ENCODE measurements at places on chromosomes 1 and 21.

DNA sequence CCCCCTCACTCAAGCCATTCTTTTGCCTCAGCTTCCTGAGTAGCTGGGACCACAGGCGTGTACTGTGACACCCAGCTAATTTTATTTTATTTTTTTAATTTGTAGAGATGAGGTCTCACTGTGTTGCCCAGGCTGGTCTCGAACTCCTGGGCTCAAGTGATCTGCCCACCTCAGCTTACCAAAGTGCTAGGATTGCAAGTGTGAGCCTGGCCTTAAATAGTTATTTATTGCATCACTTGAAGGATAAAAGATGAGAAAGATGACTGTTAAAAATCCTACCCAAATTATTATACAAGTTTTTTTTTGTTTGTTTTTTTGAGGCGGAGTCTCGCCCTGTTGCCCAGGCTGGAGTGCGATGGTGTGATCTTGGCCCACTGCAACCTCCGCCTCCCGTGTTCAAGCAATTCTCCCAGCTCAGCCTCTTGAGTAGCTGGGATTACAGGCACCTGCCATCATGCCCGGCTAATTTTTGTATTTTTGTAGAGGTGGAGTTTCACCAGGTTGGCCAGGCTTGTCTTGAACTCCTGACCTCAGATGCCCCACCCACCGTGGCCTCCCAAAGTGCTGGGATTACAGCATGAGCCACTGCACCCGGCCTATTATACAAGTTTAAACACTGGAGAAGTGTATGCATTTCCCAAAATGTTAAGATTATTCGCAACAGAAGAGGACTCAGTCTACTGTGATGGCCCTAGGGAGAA is 2.3 kb downstream of the UTP11 start:
- DNase-seq, result no peak

DNA sequence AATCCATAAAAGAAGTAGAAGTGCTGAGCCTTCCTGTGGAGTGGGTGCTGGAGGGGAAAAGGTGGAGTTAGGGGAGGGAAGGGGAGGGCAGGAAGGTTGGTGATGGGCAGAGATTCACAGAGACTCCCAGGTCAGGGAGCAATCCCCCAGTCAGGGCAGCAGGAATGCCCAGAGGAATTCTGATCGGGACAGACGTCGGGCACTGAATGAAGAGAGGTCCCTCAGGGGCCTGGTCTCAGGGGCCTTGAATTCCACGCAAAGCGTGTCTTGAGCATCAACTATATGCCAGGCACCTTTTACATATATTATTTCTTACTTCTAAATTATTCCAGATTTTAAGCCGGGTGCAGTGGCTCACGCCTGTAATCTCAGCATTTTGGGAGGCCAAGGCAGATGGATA is 7.2 kb upstream of the PADI1 start:
- DNase-seq, result no peak

DNA sequence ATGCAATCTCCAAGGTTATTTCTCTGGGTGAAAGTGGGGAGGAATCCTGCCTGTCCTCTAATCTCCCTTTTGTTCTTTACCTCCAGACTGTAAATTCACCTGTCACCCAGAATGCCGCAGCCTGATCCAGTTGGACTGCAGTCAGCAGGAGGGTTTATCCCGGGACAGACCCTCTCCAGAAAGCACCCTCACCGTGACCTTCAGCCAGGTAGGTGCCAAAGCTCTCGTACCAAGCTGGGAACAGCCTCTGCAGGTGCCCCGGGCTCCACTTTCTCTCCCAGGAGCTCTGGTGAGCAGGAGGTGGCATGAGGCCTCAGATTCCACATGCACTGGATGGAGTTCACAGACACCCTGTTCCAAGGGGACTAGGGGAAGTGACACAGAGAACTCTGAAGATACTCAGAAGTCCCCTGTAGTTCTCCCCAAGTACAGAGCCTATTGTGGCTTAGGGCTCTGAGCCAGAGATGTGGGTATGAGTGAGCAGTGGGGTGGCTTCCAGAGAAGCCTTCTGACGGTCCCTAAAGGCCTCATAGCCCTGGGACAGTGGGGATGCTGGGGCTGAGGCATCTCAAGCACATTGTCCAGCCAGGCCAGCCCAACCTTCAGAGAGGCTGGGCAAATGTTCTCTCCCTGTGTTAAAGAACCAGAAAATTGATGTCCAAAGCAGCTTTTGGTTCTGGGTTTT is 30.9 kb downstream of the RASSF5 start:
- DNase-seq, result no peak

GRCh38 chr1:41663671-41664400 is 179.4 kb upstream of the EDN2 start:
- no peak for DNase-seq

- DNase-seq, result no peak
Measured at GRCh38 chr1:58465825-58466629, 80.5 kb downstream of the OMA1 start.

DNA sequence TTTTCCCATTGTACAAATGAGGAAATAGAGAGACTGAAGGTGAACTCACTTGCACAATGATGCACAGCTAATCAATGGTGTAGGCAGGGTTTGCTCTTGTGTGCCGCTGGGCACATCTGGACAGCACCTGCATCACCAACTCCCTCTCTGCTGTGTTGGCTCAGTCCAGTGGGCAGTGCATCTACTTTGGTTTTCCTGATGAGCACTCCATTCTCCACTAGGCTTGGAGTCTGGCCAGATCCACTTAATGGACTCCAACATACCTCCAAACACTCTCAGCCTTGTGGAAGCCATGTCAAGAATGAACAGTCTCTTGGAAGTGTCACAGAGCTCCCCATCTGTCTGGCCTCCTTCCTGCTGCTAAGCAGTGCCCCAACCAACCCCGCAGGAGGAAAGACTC is 152.2 kb downstream of the HIVEP3 start:
- no peak for DNase-seq

DNA sequence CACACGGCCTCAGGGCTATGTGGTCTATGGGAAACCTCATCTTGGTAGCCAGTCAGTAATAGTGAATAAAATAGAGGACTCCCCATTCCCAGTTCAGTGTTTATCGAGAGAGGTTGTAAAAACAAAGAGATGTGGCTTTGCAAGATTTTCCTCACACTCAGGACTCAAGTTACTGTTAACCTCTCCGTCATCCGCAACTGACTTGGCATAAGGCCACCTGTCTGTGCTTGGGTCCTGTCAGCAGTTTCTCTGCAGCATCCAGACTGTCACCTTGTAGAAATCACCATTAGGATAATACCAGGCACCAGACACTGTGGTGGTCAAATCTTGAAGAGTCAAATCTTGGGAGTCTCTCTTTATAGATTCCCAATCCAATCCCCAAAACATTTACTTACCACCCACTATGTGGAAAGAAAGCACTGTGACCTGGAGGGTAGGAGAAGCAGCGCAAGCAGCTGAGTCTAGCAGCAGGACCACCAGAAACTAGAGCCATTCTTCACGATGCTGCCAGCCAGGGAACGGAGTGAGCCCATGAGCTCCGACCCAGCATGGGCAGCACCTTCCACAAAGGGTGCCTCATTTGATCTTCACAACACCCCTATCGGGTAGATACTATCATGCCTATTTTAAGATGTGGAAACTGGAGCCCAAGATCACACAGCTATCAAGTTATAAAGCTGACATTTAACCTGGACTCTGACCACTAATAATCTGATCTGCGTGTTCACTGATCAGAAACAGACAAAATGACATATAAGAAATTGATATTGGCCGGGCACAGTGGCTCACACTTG is 5.6 kb upstream of the GPR25 start:
- DNase-seq, result no peak

DNA sequence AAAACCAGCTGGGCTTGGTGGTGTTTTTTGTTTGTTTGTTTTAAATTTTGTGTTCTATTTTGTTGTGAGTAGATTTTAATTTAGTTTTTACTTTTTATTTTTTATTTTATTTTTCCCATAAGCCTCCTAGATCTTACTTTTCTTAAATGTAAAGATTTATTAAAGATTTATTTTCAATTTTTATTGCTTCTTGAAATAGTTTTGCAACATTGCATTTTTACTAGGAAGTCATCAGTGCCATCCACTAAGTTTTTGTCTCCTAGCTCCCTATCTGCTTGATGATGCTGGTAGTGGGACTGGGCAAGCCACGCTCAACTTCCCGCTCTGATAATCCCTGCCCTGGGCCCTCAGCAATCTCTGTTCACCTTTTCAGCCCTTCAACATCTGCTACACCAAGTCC is 175.4 kb downstream of the CDC7 start:
- no peak for DNase-seq

DNA sequence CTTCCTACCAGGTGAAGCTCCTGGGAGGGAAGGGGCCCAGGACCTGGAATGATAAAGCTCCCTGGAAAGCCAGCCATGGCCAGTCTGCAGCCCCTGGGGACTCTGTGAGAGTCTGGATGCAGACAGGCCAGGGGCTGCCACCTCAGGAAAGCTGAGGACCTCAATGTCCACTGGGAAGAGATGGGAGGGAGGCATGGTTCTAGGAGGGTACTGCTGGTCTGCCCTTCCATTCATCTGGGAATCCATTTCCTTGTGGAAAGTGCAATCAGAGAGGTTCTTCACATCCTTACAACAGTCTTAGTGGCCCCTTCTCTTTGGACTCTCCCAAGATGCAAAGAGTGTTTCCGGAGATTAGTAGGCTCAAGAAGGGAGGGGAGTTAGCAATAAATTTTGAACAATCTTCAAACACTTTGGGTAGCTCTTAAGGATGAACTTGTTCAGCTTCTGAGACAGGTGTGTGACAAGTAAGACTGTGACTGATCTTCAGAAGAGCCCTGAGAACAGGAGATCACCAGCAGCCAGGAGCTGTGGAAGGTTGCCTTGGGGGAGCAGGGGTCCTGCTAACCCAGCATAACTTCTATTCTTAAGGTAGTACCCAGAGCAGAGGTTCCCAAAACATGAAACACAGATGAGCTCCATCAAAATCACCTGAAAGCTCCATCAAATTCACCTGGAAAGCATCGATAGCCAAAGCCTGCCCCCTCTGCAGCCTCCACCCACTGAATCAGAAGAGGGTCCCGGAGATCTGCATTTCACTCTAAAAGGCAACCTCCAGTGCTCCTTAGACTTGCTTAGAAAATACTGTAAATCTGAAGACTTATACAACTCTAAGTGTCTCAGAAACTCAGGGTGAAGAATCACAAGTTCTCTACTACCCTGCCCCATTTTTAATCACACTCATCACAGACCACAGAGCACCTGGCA is 616 bp upstream of the LAX1 start:
- no peak for DNase-seq

GRCh38 chr1:235102993-235103411 is 25.6 kb downstream of the TOMM20 start:
- DNase-seq, result no peak

DNA sequence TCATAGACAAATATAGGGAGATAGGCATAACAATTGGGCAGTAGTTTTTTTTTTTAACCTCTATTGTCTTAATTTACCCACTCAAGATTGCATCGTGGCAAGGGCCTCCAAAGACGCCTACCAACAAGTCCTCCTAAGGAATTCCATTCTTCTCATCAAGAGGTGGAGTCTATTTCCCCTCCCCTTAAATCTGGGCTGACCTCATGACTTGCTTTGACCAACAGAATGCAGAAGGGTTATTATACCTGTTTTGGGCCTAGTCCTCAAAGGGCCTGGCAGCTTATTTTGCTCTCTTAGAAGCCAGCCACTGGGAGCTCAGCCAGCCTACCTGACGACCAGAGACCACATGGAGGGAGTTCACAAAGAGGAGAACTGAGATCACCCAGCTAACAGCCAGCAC is 92.3 kb downstream of the COQ8A start:
- DNase-seq, result no peak

- peak; percentile 33 for DNase-seq
Measured at GRCh38 chr1:26408604-26409003, 2.0 kb upstream of the LIN28A start.

GRCh38 chr1:31348449-31348848 is 24.4 kb downstream of the FABP3 start:
- DNase-seq, result no peak

DNA sequence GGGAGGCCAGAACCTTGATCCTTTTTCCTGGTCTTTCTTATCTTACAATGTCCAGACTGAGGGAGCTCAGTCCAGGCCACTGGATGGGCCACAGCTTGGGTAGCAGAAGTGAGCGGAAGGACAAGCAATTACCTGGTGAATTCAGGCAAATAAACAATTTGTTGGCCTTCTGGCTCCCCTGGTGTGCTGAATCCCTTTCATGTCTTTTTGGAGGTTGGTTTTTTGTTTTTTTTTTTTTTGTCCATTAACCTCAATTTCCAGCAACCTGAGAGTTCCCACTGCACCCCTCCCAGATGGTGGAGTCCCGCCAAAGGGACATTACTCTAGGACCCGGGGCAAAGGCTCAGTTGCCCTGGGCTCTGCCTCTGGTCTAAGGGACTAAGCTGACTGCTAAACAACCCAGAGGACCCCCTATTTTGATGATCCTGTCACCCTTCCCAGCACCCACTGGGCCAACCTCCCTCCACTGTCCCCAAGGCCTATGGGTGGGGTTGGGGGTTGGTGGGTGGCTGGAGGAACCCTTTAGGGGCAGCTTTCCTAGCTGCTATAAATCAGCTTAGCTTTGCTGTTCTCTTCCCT is 85.5 kb downstream of the KCND3 start:
- DNase-seq, result no peak

- no peak for DNase-seq
Measured at GRCh38 chr1:221991221-221991620, 249.3 kb upstream of the DUSP10 start.

- DNase-seq, result peak; percentile 94
Measured at GRCh38 chr1:246569248-246570238, 3.3 kb downstream of the CNST start.

GRCh38 chr1:208131621-208132286 is 112.4 kb downstream of the PLXNA2 start:
- no peak for DNase-seq

- no peak for DNase-seq
Measured at GRCh38 chr1:55623311-55623710, 408.1 kb upstream of the USP24 start.

DNA sequence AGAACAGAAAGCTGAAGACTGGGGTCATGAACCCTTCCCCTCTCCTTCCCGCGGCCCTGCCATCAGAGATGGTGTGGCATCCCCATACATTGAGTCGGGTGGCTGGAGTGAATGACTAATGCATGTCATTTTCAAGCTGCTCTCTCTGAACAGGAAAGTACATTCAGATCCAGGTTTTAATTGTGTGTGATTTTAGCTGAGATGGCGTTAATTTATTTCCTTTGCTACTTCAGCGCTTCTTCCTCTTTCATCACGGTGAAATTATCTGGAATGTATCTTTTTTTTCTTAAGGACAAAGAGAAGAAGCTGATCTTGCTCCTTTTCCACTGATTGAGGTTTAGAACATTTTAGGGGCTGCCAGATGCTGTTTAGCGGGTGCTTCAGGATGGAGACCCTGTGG is 8.6 kb upstream of the LRRN2 start:
- DNase-seq, result no peak

- no peak for DNase-seq
Measured at GRCh38 chr21:34762786-34763185, 94.0 kb downstream of the CLIC6 start.

- DNase-seq, result no peak
Measured at GRCh38 chr1:52906135-52906603, 15.4 kb downstream of the ECHDC2 start.

- DNase-seq, result no peak
Measured at GRCh38 chr1:187451238-187451637, 622.5 kb downstream of the PLA2G4A start.

- peak; percentile 56 for DNase-seq
Measured at GRCh38 chr1:84750110-84750730, 60.0 kb upstream of the SSX2IP start.
